ENCODE measurements at places on chromosomes 1 and 21.
A peak's percentile ranks its signal among the peaks of the same experiment; 100 is the strongest.

DNA sequence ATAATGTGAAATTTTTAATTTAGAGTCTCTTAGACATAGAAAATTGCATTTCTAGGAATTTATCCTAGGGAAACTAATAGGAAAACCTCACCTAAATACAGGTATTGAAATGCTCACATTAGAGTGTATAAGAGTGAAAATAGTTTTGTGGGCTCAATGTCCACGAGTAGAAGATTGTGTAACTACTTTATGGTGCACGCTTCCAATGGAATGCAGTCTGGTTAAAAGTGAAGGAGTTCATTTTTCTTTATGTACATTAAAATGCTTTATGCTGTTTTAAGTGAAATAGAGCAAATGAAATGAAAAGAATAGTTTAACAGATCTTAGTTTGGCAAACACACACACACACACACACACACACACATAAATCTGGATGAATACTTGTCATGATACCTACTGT lies 278.2 kb downstream of the USP25 start:
- no peak for DNase-seq

DNA sequence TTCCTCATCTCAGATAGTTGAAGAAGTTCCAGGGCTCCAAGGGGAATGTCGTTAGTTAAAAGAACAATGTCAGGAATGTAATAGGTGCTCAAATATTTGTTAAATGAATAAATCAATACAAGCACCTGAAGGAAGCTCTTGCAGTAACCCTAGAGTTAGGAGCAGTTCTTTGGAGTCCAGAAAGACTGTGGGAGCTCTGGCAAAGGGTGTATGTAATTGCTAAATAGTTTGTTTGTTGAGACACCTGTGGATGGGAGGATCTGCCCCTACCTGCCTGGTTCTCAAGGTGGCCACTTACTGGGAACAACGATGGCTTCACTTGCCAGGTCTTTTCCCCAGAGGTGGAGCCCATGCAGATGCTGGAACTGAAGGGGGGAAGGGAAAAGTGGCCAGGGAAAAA lies 27.5 kb upstream of the JUN start:
- no peak for DNase-seq

DNA sequence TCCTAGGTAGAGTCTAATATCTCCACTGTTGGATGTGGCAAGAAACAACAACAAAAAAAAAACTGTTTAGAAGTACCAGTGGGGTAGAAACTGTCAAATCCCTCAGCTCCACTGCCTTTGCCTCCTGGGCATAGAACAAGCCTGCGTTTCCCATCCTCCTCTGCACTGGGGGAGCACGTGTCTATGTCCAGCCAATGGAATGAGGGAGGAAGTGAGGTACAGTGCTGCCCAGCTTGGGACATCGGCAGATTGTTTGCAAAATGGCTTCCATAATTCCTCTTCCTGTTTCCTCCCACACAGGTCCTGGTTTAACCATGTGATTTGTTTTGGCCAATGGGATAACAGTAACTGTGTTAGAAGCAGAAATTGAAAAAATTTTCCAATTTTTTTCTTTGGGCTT lies 39.1 kb downstream of the PSMG1 start:
- no peak for DNase-seq

DNA sequence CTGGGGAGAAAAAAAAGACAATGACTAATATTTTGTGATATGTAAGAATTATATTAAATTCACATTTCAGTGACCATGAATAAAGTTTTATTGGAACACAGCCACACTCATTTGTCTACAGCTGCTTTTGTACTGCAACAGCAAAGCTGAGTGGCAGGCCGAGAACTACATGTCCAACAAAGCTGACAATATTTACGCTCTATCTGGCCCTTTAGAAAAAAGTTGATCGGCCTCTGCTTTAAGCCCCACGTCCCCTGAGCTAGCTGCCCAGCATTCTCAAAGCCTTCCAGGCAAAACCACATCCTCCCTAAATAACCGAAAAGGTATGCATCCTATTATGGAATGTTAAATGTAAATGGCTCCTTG lies 8.6 kb downstream of the SLC2A1 start:
- DNase-seq = no peak

DNA sequence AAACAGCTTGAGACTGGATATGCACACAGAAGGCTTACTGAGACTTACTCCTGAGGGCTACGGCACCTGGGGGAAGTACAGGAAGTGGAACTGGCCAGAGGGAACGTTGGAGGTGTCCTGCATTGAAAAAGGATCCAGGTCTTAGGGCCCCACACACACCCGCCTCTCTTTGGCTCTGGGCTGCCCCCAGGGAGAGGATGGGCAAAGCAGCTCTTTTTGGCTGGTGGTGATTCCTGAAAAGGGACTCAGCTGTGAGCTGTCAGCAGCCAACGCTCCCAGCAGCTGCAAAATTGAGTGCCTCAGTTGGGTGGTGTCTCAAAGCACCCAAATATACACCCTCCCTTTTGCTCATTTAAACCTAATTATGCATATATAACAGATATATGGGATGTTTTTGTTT lies 213.2 kb downstream of the TNR start:
- no peak for DNase-seq

DNA sequence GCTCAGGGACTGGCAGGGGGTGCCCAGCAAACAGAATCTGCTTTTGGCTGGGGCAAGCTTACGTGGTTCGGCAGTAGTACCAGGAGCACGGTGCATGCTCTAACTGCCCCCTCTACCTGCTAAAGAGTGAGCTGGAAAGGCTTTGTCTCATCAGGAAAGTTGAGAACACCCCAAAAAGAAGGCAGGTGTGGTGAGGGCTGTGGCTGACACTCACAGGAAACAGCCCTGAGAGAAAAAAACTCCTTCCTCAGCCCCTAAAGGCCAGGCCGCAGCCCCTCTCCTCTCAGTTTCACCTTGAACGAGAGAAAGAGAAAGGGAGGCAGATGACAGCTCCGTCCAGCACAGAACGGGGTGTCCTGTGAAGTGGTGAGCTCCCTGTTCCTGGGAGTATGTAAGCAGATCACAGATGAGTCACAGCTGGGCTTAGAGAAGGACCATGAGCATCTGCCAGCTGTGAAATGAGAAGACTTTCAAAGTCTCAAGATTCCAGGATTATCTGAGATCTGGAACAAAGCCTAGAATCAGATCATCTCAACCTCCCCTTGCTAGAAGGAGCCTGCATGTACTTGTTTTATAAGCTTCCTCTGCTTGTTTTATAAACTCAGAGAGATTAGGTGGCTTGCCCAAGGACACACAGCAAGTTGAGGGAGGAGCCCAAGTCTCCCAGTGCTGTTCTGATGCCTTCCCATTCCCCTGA lies 13.4 kb downstream of the LAPTM5 start:
- DNase-seq = peak; percentile 49

DNA sequence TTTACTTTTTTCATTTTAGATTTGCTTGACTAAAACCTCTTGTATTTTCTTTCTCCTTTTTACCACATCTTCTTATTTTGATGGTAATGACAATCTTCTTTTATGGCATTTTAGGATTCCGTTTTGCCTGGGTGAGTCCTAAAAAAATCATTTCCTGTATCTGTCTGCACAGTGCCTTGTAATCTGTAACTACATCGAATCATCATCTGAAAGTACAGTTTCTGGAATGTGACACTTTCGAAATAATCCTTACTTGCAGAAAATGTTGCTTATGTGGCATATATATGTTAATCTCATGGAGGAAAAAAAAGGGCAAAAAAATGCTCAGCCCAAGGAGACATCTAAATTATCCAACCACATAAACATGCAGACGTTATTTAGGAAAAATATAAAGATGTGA lies 29.0 kb downstream of the GREM2 start:
- DNase-seq = no peak

DNA sequence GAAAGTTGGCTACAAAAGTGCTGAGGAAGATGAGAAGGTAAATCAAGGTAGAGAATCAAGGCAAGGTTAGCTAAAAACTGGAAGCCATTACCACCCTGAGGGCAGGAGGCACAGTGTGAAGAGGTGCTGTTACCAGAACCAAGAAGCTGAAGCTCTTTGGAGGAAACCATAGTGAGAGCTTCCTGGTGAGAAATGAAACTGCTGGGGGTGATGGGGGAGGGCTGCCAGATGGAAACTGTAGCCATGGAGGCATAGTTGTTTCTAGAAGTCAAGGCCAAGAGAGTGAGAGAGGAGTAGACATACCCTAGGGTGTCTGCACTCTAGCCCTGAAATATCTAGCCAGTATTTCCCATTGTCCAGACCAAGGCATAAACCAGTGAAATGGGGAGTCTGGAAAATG lies 28.7 kb downstream of the IFI44 start:
- DNase-seq = no peak

- DNase-seq = no peak
These were observed 7.6 kb upstream of the ERG start for GRCh38 chr21:38505654-38506523.

DNA sequence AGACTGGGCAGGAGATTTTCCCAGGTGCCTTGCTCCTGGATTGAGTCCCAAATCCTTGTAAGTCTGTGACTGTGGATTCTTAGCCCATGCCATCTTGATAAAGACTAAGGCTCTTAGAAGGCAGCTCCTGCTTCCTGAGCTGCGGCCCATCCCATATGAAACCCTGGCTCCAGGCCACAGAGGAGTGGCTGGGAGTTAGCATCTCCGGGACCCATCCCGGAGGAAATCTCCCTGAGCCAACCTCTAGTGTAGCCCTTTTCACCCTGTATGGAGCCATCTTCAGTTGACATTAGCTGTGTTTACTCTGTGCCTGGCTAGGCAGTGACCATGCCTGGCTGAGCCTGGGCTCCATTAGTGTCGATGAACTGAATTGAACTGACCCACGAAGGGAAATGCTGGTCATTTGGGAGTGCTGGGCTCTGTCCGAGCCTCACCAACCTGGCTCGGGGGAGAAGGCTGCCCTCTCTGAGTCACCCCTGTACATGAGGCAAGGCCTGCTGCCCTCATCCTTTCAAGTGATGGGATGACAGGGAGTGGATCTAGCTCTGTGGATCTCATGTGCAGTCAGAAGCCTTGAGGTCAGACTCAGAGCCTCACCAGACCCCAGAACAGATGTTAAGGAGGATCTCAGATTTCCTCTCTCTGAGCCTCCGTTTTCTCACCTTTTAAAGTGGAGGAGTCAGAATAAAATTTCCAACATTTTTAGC lies 37.5 kb downstream of the LGR6 start:
- no peak for DNase-seq

DNA sequence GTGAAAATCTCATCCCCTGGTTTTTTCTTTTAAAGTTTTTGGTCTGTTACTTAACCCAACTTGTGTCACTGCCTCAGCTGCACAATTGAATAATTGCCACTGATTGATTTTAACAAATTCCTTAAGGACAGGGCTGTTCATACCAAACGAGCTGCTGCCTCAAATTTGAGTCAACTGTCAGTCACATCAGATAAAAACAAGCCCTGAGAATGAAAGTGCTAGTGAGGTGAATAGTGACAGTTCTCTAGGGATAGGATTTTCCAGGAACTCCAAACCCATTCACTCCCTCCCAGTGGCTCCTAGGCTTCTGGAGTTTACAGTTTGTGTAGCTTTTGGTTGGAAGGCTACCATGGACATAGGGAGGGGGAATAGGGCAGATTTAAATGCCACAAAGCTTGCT lies 79.4 kb downstream of the SAMSN1 start:
- no peak for DNase-seq
